ENCODE measurements at places on chromosomes 16 and 17. TPM values are rescaled to one million over a fixed set of nuclear protein-coding genes. Genes with fewer than 3 reads are reported as not detected.
A peak's percentile ranks its signal among the peaks of the same experiment; 100 is the strongest.

GRCh38 chr17:61088556-61088955, 311.1 kb upstream of the TBX2 start:
- DNase-seq, result no peak

DNA sequence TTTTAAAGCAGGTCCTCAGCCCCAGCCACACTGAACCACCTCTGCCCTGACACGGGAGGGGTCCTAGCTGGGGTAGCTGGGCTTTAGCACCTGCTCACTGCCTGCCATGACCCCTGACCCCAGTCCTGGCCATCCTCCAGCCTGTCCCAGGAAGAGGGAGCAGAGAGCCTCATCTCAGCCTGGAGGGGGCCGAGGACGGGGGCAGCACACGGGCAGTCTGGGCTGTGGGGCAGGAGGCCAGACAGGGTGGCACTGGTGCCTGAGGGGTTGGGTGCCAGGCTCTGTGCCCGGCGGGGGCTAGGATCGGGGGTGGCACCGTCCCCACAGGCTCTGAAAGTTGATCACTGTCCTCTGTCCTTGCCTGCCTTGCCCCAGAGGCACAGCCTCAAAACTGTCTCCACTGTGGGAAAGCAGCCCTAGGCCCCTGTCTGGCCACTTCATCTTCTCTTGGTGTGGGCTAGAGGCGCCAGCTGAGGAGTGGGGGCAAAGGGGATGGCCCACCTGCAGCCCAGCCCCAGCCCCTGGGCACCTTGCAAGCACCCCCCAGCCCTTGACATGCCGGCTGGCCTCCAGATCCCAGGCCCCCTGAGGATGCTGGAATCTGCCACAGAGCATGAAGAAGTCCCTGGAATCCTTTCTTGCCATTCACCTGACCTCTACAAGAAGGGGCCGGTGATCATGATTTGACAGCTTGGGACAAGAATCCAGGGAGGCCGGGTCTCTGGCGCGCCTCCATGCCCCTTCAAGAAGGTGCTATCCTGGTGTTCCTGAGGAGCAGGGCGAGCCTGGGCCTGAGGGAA, 15.7 kb downstream of the ENDOV start:
- DNase-seq, result no peak

DNA sequence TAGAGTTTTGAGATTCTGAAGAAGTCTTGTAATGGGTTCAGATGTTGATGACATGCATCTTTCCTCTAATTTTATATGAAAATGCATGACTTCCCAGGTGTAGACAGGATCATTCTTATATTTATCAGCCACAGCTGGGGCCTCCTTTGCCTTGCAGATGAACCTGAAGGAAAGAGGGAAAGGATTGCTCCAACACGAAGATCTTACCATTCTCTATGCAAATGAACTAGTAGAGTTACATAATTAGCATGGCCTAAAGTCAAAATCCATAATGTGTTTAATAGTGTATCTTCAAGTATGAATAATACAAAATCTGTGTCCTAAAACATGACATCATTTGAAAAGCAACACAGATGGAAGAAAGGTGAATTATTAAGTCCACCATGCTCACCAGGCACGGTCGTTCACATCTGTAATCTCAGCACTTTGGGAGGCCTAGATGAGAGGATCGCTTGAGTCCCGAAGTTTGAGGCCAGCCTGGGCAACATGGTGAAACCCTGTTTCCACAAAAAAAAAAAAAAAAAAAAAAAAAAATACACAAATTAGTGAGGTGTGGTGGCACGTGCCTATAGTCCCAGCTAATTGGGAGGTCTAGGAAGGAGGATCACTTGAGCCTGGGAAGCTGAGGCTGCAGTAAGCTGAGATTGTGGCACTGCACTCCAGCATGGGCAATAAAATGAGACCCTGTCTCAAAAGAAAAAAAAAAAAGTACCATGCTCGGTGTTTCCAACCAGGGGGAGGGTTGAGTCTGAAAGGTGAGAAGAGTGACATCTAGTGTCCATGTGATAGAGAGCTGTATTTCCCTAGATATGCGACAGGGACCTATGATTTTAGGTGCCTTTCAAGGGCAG, 6.3 kb downstream of the VWA3A start:
- peak; percentile 62 for DNase-seq

- no peak for DNase-seq
Measured at GRCh38 chr16:88593489-88593888, 23.3 kb downstream of the ZC3H18 start.

The SLC26A11 gene
- total RNA-seq, result 4.0 TPM

The PRSS33 gene
- not detected for total RNA-seq
